CD4-positive, alpha-beta T cell treated with Interleukin-15 for 4 hours (primary cell): ENCODE measurements at places on chromosomes 1 and 21.

GRCh38 chr1:36176106-36176949, 20.4 kb downstream of the MAP7D1 start:
- no peak for DNase-seq

DNA sequence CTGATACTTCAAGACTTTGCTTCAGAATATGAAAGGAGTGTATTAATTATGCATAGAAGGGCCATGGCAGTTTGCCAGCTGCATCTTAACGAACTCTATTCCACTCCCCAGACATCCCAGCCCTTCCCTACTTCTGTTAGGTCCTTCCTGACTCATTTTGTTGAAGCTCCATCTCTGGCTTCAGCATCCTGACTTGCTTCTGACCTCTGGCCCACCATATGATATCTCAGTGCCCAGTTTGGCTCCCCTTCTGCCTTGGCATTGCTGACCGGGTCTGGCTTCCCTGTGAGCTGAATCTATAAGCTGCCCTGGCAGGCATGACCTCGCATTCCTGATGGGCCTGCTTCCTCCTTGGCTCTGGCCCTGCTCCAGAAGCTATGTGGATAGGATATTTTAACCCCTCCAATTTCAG, 27.6 kb upstream of the ARHGAP29 start:
- DNase-seq: no peak

DNA sequence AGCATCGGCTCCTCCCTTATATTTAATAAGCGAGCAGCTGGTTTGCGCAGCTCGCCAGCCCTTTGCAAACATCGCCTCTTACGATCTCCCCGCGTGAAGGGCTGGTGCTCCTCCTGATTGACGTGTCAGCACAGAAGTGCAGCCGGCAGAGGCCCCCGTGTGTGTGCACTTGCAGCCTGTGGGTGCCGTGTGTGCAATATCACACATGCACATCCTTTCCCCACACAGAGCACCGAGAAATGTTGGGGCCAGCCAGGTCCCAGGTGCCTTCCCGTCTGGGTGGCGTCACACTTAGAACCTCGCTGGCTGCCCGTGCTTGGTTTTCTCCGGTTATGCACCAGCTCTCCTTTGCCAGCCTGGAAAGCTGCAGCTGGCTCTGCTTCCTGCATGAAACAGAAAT, 126.6 kb upstream of the AJAP1 start:
- DNase-seq: no peak

GRCh38 chr1:201164645-201165044, 10.4 kb upstream of the TMEM9 start:
- no peak for DNase-seq

DNA sequence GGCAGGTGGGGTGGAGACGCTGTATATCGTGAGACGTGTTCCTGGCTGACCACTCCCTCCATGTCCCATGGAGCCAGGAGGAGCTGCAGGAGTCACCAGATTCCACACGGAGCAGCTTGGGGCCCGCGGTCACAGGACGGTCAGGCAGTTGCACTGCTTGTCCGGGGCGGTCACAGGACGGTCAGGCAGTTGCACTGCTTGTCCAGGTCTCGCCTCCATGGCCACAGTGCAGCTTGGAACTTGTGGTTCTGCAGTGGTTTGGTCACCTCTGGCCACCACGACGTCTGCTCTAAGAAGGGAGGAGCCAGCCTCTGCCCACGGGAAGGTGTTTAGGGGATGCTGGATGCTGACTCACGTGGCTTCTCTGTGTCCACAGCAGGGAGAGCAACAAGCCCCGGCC, 33.0 kb downstream of the SLX9 start:
- DNase-seq: no peak

GRCh38 chr21:44965251-44966022, 25.6 kb downstream of the SLX9 start:
- peak; percentile 15 for DNase-seq
